ENCODE measurements at places on chromosomes 13 and 19. TPM values are rescaled to one million over a fixed set of nuclear protein-coding genes. Genes with fewer than 3 reads are reported as not detected.

GSX1 gene
- not detected for total RNA-seq

ZNF823 gene
- total RNA-seq = 4.0 TPM

IQCN gene
- total RNA-seq = 0.62 TPM

SYCN gene
- not detected for total RNA-seq

FOXA3 gene
- total RNA-seq = 0.31 TPM

ATF5 gene
- 19.0 TPM for total RNA-seq

CBARP gene
- 1.2 TPM for total RNA-seq

Data from H4 (cell line).